Cerebellar nuclear complex (tissue), 1 donor: ENCODE measurements at places on chromosomes 6 and 20.

- no peak for DNase-seq
These were observed 72.5 kb downstream of the FLRT3 start for GRCh38 chr20:14264869-14265268.

- DNase-seq, result no peak
These were observed 37.3 kb downstream of the PSMG4 start for GRCh38 chr6:3296078-3296477.

DNA sequence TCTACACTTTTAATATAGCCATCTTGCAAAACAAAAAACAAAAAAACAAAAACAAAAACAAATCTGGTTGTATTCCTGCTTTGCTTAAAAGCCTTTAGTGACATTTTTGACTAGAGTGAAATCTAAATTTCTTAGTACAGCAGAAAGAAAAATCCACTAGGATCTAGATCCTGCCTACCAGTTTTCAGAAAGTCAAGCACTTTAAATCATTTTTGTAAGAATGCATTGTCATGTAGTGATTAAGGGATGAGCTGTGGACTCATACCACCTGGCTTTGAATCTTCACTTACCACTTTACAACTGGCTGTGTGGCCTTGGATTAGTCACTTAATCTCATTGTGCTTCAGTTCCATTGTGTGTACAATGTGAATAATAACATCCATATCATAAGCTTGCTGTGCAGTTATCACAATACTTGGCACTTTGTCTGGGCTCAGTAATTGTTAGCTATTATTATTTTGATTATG lies 4.0 kb downstream of the MKKS start:
- DNase-seq, result no peak

DNA sequence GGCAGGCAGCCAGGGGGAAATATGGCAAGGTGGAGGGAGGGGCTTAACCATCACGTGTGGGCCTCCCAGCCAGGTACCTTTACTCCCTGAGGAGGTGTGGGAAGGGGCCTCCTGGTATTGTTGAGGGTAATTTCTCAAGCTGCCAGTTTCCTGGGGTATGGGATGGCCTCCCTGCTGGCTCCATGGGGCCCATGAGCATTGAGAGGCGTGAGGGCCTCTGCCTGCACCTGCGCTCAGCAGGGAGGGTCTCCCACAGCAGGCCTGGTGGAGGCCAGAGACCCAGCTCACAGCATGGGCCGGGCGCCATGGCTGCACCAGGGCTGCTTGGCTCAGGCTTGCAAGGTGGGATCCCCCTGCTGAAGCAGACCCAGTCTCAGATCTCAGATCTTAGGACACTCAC lies 113.0 kb downstream of the GRM4 start:
- DNase-seq, result no peak

DNA sequence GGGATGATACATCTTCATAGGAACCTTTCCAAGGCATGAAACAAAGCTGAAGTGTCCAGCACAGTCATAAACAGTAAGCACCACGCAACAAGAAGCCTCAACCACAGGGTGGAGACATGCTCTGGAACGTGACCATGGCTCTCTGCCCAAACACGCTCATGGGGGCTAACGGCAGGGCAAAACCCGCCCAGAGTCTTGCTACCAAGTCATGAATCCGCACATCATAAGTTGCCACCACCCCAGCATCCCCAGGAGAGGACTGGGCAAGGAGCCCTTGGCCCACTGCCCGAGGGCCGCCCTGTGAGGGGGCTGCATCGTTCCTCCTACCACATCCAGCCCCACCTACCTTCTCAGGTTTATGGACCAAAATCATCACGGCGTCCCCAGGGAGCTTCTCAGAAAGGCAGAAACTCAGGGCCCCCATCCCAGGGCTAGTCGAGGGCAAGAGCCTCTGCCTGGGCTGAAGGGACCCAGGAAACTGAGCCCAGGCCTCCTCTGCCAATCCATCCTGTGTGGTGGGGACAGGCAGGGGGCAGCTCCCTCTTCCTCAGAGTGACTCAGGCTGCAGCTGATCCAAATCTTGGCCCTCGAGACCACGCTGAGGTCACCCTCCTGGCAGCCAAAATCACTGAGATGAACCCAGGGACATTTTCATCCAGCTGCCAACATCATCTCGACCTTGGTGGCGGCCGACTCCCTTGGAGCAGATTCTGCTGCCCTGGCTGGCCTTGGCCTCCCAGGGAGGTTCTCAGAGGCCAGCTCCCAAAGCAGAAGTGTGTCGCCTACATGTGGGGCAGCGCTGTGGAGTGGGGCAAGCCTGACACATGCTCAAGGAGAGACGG lies 42.6 kb downstream of the BMP7 start:
- no peak for DNase-seq
